ENCODE measurements at places on chromosomes 1 and 21. TPM values are rescaled to one million over a fixed set of nuclear protein-coding genes. Genes with fewer than 3 reads are reported as not detected.

The OR2G6 gene
- total RNA-seq, result not detected

The TMEM79 gene
- 7.0 TPM for total RNA-seq

The SPRR3 gene
- not detected for total RNA-seq

The EYA3 gene
- 30.7 TPM for total RNA-seq

The LAMC2 gene
- total RNA-seq, result 0.11 TPM

The C1orf50 gene
- 13.1 TPM for total RNA-seq

The LRRC47 gene
- 69.8 TPM for total RNA-seq

The RNU1-3 gene
- 1,908 TPM for total RNA-seq

The RYR2 gene
- 2.8 TPM for total RNA-seq

The ZNF648 gene
- total RNA-seq, result not detected

The CD1D gene
- 0.79 TPM for total RNA-seq

The CAPN9 gene
- total RNA-seq, result not detected

The GUCA2B gene
- total RNA-seq, result not detected

The C1orf94 gene
- total RNA-seq, result 0.72 TPM

The SLC45A1 gene
- 0.82 TPM for total RNA-seq

The MROH7 gene
- total RNA-seq, result not detected

The MCOLN3 gene
- 1.6 TPM for total RNA-seq

The MYBPHL gene
- not detected for total RNA-seq

The TRAF3IP3 gene
- 1.6 TPM for total RNA-seq

The SWT1 gene
- total RNA-seq, result 3.3 TPM

The CCDC27 gene
- total RNA-seq, result not detected

The EDARADD gene
- 0.52 TPM for total RNA-seq

The APOBEC4 gene
- total RNA-seq, result not detected

The LAMB3 gene
- total RNA-seq, result 12.7 TPM

The TMEM52 gene
- total RNA-seq, result 4.1 TPM

The ANGPTL3 gene
- total RNA-seq, result not detected

The KRTAP7-1 gene
- total RNA-seq, result not detected

The XCL2 gene
- total RNA-seq, result not detected

Measured in A673 (cell line).